ENCODE measurements at places on chromosomes 13 and 19.

GRCh38 chr13:83221813-83222241 lies 660.4 kb downstream of the SLITRK1 start:
- no peak for DNase-seq

GRCh38 chr13:23941211-23941610 lies 43.9 kb upstream of the C1QTNF9B start:
- DNase-seq, result no peak

DNA sequence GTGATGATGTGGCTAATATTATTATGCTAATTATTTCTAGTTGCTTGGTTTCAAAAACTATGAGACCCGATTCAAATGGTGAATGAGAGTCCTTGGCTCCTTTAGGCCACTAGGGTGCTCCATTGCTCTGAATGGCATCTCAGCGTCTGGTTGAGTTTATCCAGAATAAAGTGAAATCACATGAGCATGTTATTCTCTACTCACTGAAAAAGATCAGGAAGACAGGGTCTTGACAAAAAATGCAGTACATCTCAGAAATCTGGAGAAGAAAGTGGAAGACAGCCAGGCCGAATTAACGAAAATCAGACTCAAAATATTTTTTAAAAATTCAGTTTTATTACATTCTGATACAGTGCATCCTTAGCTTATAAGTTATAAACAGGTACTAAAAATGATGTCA lies 516.2 kb downstream of the MYO16 start:
- DNase-seq, result no peak

DNA sequence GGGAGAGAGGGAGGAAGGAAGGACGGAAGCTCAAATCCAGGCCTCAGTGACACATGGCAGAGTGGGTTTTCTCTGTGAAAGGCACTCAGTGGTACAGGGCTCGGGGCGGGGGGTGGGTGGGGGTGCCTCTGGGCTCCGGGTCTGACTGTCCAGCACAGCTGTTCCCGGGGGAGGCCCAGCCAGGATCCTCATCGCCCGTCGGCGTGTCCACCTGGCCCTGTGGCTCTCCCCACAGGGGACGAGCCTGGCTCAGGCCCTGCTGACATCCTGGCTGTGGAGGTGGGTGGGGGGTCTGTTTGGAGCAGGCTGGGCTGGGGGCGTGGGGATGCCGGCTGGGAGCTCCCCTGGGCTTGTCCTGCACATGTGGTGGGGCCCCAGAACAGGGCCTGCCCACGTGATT lies 18.2 kb upstream of the MATK start:
- no peak for DNase-seq

GRCh38 chr13:67238277-67238859 lies 8.2 kb upstream of the PCDH9 start:
- no peak for DNase-seq

GRCh38 chr19:31408460-31409124 lies 59.4 kb upstream of the TSHZ3 start:
- no peak for DNase-seq

- no peak for DNase-seq
These were observed 4.4 kb downstream of the GADD45GIP1 start for GRCh38 chr19:12952488-12953137.

DNA sequence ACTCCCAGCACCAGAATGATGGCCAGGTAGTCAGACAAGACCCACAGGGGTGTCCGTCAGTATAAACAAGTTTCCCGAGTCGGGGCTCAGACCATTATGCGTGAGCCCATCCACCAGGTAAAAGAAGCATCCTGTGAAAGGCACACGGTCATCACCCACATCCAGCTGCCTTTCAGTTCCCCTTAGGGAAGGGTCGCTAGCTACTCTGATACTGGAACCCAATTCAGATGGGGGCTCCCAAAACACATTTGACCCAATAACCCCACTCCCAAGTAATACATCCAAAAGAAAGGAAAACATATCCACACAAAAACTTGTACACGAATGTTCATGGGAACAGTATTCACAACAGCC lies 66.8 kb downstream of the STK24 start:
- no peak for DNase-seq

GRCh38 chr19:18861235-18861634 lies 29.5 kb downstream of the UPF1 start:
- DNase-seq, result no peak

- DNase-seq, result no peak
These were observed 33.8 kb downstream of the DHRS12 start for GRCh38 chr13:51770160-51770559.

DNA sequence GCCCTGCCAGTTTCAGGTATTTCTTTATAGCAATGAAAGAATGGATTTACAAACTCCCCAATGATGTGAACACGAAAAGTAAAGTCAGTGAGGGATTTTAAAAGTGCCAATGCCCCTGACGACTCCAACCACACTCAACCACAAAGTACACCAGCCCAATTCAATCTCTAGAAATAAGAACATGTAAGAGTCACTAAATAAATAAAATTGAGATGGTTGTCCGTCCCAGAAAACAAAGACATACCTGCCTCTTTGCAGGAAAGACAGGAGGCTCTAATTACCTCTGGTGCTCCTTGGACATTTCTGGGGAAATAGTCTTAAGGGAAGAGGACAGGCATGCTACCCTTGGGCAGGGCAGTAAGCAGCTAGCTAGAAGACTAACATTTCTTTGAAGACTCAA lies 55.8 kb downstream of the NALCN start:
- no peak for DNase-seq

DNA sequence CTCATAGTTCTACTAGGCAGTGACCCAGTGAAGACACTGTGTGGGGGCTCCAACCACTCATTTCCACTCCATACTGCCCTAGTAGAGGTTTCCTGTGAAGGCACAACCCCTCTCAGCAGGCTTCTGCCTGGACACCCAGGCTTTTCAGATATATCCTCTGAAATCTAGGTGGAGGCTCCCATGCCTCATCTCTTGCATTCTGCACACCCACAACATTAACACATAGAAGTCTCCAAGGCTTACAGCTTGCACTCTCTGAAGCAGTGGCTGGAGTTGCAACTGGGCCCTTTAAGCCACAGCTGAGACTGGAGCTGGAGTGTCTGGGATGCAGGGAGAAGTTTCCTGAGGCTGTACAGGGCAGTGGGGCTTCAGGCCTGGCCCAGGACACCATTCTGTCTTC lies 347.7 kb upstream of the SPRY2 start:
- DNase-seq, result no peak

DNA sequence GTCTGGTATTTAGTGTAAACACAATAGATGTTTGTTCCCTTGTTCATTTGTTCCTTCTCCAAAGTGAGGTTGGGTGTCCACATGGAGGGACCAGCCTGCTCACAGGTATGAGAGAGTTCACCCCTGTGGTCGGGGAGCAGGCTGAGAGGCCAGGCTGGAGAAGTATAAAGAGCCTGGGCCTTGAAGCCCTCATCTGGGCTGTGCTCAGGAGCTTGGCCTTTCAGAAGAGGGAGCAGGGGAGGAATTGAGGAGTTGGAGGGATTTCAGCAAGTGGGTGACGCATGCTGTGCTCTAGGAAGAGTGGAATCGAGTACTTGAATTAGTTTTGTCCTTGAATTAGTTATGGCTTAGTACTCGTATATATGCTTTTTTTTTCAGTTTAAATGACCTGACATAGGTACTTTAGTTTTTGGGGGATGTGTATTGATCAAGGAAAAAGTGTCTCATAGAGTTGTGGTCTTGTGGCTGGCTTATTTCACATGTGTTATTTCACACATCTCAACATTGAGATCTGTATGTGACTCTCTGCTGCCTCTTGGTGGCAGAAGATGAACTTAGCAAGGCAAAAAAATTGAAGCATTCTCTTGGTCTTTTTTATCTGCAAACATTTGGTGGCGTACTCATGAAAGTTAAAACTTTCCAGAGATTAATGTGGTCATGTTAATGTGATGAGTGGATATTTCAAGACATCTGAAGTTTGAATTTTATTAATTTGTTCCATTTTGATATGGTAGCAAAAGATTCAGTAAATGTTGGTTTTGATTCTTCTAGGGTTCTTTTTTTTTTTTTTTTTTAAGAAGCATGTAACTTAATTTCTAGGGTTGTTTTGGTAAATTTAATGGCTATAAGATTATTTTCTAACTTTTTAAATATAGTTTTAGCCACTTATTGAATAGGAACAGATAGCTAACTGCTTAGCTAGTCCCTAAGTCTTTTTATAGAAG lies 54.3 kb downstream of the SLAIN1 start:
- DNase-seq, result no peak
